NCI-H69 (cell line): ENCODE measurements at places on chromosomes 6 and 20.
A peak's percentile ranks its signal among the peaks of the same experiment; 100 is the strongest.

GRCh38 chr6:134585517-134585873 lies 267.6 kb upstream of the SGK1 start:
- DNase-seq = peak; percentile 50

GRCh38 chr6:1509241-1509640 lies 100.5 kb upstream of the FOXC1 start:
- DNase-seq = no peak

GRCh38 chr6:167409694-167410093 lies 84.8 kb downstream of the TTLL2 start:
- DNase-seq = no peak

DNA sequence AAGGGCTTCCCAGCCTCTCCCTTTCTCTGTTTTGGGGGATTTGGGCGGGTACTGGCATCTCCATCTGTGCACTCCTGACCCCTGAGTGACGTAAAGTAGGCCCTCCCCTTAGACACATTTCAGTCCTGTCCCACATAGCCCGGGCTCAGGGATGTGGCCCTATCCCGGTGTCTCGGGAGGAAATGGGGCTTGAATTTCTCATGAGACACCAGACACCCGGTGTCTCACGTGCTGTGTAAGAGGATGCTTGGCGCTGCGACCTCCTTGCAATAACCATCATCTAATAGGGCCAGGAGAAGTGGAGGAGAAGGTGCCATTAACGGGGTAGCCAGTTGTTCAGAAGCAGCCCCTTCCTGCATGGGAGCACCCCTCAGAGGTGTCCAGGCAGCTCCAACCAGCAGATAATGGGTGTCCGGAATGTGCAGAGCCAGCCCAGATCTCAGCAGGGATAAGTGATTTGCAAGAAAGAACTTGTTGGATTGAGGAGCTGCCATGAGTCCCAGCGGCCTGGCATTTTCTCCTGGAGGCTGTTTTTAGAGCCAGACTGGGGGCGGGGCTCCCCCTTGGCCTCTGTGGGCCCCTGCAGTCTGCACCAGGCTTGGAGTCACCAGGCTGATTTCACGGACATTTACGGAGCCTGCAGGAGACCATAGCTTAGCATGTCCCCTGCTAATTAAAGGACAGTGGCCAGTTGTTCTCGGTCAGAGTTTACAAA lies 372.0 kb downstream of the PREX1 start:
- DNase-seq = peak; percentile 79

DNA sequence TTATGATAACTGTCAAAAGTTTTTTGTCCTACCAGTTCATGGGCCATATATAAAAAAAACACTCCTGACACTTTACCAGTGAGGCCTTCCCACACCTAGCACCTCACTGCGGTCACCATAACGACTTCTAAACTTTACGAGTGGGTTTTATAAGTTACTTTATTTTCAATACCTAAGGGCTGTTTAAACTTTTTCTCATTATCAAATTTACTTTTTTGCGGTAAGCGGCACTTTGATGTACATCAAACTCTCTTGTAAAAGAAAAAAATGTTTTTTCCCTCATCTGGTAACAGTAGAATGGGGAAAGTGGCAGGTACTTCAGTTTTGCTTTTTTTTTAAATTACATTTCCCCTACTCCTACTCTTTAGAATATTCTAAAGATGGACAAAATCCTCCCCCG lies 36.2 kb downstream of the FYN start:
- DNase-seq = no peak

DNA sequence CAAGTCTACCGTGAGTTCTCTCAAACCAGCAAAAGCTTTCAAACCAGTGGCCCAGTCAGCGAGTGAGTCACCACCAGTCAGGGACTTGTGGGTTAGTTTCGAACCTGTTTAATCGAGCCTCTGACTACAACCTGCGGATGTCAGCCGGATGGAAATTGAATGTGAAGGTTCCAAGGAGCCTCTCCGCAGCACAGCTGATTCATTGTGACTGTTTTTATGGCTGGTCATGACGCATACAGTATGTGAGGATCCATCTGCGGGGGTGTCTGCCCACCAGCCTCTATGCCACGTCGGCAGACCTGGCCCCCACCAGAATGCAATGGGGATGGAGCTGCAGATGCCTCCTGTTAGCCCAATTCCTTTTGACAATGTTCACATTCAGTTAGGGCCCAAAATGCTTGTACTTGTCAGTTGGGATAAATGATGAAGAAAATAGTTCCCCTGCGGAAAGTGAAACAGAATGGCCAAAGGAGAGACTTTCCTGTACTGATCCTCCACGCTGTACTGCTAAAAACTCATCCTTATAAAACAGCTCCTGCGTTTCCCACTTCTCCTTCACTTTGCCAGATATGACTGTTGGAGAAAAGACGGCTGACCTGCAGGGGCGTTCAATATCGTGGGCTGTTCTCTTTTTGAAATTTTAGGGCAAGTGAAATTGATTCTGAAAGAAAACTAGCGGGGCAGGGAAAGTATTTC lies 206.6 kb downstream of the TFAP2B start:
- no peak for DNase-seq

DNA sequence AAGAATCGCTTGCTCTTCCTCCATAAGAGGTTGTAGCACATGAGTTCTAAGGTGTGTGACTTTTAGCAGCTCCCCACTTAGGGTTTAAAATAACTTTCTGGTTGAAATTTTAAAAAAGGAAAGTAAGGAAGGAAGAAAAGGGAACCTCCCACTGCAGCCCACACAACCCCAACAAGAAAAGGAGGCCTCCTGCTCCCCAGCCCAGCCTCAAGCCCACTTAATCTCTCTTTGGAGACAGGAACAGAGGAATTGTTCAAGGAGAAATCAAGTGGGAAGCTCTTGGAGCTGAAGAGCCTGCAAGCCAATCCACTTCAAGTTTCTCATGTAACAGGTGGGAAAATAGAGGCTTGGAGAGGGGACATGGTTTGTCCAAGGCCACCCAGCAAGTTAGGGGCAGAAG lies 39.1 kb upstream of the PREX1 start:
- no peak for DNase-seq

DNA sequence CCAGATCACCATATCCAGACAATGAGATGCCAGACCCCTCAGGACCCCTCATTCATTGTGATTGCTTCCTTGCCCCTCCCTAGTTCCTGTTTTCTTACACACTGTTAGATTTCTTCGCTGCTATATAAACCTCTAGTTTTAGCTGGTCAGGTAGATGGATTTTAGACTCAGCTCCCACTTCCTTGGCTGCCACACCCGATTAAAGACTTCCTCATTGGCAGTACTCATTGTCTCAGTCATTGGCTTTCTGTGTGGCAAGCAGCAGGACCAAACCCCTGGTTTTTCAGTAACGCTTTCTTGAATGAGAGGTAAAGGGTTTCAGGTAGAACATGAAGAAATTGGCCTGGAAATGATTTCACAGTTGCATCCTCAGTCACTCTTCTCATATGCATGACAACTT lies 47.9 kb downstream of the QRSL1 start:
- no peak for DNase-seq

DNA sequence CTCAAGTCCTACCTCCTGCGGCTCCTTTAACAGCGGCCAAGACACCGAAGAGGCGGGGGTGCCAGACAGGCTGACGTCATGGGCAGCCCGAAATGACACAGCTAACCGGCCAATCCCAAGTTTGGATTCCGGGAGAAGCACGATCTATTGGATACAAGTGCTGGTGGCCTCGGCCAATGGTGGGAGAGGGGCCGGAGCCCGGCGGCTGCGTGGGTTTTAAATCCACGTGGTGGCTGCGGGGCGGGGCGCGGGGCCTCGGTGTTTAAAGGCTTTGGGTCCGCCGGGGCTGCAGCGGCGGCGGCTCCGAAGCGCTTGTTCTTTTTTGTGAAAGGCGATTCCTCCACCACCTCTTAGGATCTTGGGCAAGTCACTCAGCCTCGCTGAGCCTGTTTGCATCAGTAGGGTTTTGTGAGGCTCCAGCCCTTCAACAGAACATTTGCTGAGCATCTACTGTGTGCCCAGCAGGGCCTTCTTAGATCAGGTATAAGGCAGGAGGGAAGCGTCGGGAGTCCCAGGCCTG lies 8.7 kb upstream of the PMEPA1 start:
- peak; percentile 96 for DNase-seq

DNA sequence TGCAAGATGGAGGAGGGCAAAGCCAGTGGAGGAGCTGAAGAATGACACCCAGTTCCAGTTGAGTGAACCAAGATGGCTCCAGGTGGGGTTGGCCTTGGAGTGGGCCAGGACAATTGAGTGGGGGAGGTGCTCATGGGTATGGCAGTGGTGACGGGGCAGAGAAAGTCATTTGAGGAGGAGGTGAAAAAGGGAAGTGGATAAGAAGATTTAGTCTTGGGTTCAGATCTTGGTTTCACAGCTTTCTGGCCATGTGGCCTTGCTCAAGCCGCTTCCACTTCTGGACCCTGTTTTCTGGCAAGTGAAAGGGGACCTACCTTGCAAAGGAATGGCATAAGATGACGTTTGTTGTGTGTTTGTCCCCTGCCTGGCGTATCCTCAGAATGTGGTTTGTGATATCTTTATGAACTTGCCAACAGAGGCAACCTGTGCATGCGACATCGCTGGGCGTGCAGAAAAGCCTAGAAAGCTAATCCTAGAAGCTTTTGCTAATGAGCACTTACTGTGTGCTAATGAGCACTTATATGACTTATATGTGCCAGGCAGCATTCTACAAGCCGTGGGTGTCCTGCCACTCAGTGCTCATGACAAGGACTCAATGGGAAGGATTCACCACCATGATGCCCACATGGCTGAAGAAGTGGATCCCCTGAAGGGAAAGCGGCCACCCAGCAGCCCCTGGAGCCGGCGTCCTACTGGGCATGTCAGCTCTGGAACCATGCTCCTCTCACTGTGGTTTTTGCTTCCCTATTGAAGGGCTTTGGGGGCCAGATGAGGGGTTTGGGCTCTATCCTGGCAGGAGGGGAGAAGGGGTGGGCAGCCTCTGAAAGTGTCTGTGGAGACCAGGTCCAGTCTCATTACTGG lies 23.6 kb upstream of the STX16 start:
- DNase-seq = no peak

DNA sequence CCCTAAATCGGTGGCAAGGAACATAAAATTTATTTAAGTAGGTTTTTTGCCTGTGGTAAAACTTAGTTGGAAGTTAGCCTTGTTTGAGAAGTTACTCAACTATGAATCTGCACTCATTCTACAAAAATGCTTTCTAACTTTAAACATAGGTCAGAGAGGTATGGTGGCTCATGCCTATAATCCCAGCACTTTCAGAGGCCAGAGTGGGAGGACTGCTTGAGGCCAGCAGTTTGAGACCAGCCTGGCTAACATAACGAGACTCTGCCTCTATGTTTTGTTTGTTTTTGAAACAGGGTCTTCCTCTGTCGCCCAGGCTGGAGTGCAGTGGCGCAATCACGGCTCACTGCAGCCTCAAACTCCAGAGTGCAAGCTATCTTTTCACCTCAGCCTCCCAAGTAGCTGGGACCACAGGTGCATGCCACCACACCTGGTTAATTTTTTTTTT lies 16.2 kb downstream of the USP49 start:
- no peak for DNase-seq

GRCh38 chr6:83042467-83043053 lies 23.1 kb downstream of the UBE3D start:
- no peak for DNase-seq

DNA sequence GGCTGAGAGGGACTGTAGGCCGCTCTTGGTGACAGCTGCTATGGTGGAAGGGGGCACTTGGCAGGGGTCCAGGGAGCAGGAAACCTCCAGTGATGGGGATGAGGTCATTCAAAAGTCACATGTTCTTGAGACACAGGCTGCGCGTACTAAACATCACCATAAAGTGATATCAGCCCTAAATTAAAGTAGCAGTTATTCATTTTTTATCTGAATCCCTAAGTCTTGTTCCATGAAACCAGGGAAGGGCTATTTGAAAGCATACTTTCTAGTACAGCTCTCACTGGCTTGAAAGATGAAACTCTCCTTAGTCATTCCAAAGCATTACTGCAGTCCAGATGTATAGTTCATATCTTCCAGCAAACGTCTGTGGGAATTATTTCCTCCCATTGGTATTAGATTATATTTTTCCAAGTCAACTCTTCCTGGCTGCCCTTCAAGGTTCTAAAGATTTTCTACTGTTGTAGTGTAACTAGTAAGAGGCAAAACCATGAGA lies 373.1 kb downstream of the CD109 start:
- DNase-seq = no peak

GRCh38 chr6:126133984-126134383 lies 147.6 kb downstream of the TRMT11 start:
- no peak for DNase-seq

- DNase-seq = no peak
Measured at GRCh38 chr20:52596256-52596655, 375.9 kb upstream of the TSHZ2 start.

DNA sequence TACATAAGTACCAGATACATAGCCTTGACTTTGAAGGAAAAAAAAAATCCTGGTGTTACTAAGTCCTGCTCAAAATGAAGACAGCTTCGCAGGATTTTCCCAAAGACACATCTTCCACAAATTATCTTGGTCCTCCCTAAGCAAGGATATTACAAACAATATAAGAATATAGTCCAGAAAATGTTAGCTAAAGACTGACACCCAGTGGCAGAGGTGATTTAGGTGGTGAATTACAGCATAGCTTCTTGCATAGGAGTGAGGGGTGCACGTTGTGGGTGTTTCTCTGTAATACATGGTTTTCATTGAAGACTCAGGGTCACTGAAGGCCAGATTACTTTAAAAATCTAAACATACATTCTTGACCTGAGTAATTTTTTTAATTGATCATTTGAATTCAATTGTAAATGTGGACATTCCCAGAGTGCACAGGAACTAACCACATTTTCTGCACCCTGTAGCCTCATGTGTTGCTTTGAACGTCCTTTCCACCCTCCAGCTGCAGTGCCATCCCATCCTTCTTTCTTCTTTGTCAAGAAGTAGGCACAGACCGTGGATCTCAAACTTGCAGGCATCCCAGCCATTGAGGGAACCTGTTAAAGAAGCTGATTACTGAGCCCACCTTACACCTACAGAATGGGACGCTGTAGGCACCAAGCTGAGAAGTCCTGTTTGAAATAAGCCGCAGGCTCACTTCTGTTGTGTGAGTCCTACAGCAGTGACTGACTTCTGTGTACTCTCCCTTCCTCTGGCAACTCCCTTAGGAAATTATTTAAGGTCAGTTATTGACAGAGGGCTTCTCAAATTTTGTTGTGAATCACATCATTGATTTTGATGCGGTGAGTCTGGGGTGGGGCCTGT lies 102.6 kb downstream of the PERP start:
- peak; percentile 89 for DNase-seq

DNA sequence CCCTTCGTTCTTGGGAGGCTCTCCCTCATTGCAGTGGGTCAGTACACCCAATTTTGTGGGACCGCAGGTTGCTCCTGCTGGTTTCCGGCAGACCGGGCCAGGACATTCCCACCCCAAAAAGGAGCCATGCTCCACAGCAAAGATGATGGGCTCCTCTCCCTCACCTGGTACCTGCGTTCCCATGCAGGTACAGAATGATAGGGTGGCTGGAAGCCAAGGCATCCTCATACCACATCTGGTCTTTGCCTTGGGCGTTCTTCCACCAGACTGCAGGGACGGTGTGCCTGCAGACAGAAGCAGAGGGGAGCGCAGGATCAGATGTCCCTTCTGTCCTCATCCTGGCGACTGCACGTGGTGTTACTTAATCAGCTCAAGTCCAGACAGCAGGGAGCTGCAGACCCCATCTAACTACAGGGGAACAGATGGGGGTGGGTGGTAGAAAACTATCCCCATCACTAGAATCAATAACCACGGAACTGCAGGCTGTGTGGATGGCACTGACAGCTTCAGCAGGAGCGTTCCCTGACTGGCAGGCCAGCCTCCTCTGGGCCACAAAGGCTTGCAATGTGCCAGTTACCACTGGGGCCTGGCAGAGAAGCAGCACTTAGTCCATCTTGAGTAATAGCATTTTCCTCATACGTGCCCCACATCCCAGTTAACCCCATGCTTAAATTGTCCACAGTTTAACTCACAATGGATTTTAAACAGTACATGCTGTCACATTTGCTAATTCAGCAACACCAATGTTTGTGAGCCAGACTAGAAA lies 70.4 kb downstream of the ABHD12 start:
- peak; percentile 86 for DNase-seq

- DNase-seq = no peak
Measured at GRCh38 chr6:101290346-101290745, 103.2 kb upstream of the GRIK2 start.
